GM12864 (cell line): ENCODE measurements at places on chromosomes 6 and 20.

- DNase-seq: peak; percentile 71
Measured at GRCh38 chr6:145372671-145373151, 362.6 kb downstream of the EPM2A start.

- no peak for DNase-seq
Measured at GRCh38 chr20:4135385-4136077, 120.2 kb upstream of the RNF24 start.

- DNase-seq: no peak
Measured at GRCh38 chr6:154277629-154278017, 79.0 kb downstream of the IPCEF1 start.

DNA sequence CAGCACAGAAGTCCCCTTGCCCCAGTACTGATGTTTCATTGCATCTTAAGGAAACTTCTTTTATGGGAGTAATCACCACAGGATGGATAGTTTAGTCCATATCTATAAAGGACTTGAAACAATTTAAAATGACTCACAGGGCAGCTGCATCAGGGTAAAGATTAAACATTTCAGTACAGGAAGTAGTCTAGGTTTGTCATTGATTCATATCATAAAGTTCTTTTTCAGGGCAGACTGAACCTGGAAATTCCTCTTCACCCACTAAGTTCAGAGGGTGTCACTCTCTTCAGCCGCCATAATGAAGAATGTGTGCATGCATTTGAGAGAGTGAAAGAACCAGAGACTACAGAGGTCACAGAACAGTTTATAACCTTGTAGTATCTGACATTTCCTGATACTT is 296.3 kb upstream of the JAG1 start:
- DNase-seq: no peak

GRCh38 chr6:3188262-3188661 is 30.9 kb upstream of the TUBB2A start:
- DNase-seq: no peak

- no peak for DNase-seq
Measured at GRCh38 chr20:38812182-38812581, 6.7 kb downstream of the PPP1R16B start.

GRCh38 chr6:154139892-154140291 is 100.9 kb downstream of the OPRM1 start:
- DNase-seq: no peak

DNA sequence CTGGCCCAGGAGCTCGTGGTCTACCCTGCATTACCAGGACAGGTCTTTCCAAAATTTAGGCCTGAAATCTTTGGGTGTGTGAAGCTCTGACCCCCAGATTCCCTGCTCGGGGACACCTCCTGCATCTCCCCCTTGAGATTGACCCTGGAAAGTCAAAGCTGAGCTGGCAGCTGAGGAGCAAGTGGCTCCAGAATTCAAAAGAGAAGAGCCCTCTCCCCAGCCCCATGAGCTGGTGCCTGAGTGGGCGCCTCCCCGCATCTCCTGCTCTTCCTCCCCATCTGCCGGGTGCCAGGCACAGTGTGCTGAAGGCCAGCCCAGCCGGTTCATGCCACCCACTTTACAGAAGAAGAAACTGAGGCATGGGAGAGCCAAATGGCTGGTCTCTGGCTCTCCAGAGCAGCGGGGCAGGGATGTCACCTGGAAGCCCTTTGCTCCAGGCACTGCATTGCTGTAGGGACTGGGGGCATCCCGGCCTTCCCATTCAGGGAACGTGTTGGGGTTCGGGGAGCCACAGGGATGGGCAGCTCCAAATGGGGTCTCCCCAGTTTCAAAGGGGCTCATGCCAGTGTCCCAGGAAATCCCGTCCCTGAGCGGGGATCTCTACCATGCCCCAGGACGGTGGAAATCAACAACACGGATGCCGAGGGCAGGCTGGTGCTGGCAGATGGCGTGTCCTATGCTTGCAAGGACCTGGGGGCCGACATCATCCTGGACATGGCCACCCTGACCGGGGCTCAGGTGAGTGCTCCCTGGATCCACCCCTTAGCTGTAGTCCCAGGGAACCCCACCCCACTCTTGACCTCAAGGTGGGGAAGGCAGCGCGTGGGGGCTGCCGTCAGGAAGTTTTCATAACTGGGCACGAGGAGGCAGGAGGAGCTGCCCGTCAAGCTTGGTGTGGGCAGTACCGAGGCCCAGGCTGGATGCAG is 20.5 kb downstream of the NPEPL1 start:
- no peak for DNase-seq
